ENCODE measurements at places on chromosomes 6 and 20.

- H3K36me3 ChIP-seq: no peaks in the 10 kb centered on the region
- H3K27ac ChIP-seq: no peak overlapping the region
- no peak for DNase-seq
- no peak overlapping the region for H3K4me3 ChIP-seq
- no peaks in the 10 kb centered on the region for H3K4me1 ChIP-seq
Measured at GRCh38 chr6:106066989-106067388, 19.1 kb upstream of the PRDM1 start.

DNA sequence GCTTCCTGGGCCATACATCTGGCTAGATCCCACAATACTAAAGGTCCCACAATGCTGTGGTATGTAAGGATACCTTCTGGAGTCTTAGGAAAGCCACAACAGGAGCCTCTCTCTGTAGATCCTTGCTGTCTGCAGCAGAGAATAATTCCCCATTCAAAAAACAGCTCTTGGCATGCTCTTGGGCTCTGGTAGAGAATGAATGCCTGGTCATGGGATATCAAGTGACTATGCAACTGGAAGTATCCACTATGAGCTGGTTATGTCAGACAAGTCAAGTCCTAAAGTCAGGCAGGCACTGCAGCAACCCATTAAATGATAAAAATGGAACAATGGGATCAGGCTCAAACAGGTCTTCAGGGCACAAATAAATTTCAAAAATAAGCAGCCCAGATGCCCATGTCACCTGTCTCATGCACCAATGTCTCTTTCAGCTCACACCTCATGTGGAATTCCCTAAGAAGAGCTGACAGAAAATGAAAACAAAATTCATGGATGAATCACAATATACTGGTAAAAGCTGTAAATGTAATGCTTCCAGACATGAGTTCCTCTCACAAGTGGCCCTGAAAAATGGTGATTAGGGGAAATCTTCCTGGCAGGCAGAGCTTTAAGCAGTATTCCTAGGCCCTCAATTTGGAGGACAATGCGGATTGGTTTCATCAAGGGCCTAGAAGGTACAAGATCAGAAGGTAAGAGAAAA is 4.3 kb downstream of the AK9 start:
- no peak overlapping the region for H3K4me3 ChIP-seq
- H3K27ac ChIP-seq: no peak overlapping the region
- peaks cover 4% of the 10 kb centered on the region for H3K36me3 ChIP-seq
- no peak for DNase-seq
- peaks cover 5% of the 10 kb centered on the region for H3K27me3 ChIP-seq
- H3K4me1 ChIP-seq: peaks cover 12% of the 10 kb centered on the region

DNA sequence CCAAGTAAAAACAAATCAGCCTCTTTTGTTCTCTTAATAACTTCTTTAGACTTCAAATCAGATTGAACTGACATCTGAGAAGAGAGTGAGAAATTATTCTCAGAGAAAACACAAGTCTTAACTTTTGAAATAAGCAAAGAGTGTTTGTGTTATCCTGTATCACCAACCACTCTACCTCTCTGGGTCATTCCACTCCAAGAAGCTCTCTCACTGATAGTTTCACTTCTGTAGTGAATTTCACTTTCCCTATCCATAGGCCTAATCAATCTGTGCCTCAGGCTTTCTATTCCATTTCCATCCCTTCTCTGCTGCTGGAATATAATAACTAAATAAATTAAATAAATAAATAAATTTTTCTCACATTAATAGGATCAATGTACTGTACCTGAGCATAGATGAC is 235.0 kb downstream of the HTR1B start:
- no peaks in the 10 kb centered on the region for H3K27me3 ChIP-seq
- no peaks in the 10 kb centered on the region for H3K36me3 ChIP-seq
- no peak overlapping the region for H3K27ac ChIP-seq

GRCh38 chr20:55216525-55217242 is 741.3 kb downstream of the DOK5 start:
- H3K27ac ChIP-seq: no peak overlapping the region
- H3K4me3 ChIP-seq: no peak overlapping the region
- H3K36me3 ChIP-seq: no peaks in the 10 kb centered on the region

GRCh38 chr20:48703511-48704219 is 124.1 kb downstream of the PREX1 start:
- no peak overlapping the region for H3K27ac ChIP-seq
- peaks cover 55% of the 10 kb centered on the region for H3K4me1 ChIP-seq
- DNase-seq: no peak
- H3K4me3 ChIP-seq: no peak overlapping the region
- H3K27me3 ChIP-seq: no peaks in the 10 kb centered on the region

- DNase-seq: no peak
- no peaks in the 10 kb centered on the region for H3K36me3 ChIP-seq
- H3K27ac ChIP-seq: no peak overlapping the region
- no peak overlapping the region for H3K4me3 ChIP-seq
- H3K27me3 ChIP-seq: peaks cover 20% of the 10 kb centered on the region
- peaks cover 8% of the 10 kb centered on the region for H3K4me1 ChIP-seq
Measured at GRCh38 chr6:36312854-36313648, 23.6 kb downstream of the BNIP5 start.

- H3K27me3 ChIP-seq: no peaks in the 10 kb centered on the region
- no peak overlapping the region for H3K4me3 ChIP-seq
- no peak for DNase-seq
- no peaks in the 10 kb centered on the region for H3K36me3 ChIP-seq
Measured at GRCh38 chr20:16485401-16485800, 87.8 kb downstream of the KIF16B start.

DNA sequence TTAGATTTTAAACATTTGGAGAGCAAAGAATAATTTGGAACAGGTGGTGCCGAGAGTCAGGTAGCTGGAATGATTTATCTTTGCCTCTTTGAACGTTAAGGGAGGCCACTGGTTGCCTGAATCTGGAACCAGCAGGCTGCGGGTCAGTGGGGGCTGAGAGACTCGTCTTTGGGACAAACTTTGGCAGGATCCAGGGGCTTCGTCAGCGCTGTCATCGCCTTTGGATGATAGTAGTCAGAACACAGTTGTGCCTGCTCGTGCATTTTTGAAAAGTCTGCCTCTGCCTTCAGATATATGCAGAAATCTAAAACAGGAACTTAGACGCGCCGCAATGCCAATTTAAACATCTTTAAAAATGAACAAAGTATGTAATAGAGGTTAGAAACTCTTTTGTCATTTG is 5.0 kb downstream of the EYA2 start:
- no peaks in the 10 kb centered on the region for H3K36me3 ChIP-seq
- no peaks in the 10 kb centered on the region for H3K4me1 ChIP-seq
- H3K27ac ChIP-seq: no peak overlapping the region
